ENCODE measurements at places on chromosomes 16 and 17.

GRCh38 chr16:68299571-68300453 is 10.9 kb downstream of the SLC7A6OS start:
- DNase-seq = no peak

- no peak for DNase-seq
These were observed 42.3 kb upstream of the PIK3R6 start for GRCh38 chr17:8909586-8910270.

GRCh38 chr16:23433261-23433920 is 19.6 kb downstream of the COG7 start:
- DNase-seq = no peak

DNA sequence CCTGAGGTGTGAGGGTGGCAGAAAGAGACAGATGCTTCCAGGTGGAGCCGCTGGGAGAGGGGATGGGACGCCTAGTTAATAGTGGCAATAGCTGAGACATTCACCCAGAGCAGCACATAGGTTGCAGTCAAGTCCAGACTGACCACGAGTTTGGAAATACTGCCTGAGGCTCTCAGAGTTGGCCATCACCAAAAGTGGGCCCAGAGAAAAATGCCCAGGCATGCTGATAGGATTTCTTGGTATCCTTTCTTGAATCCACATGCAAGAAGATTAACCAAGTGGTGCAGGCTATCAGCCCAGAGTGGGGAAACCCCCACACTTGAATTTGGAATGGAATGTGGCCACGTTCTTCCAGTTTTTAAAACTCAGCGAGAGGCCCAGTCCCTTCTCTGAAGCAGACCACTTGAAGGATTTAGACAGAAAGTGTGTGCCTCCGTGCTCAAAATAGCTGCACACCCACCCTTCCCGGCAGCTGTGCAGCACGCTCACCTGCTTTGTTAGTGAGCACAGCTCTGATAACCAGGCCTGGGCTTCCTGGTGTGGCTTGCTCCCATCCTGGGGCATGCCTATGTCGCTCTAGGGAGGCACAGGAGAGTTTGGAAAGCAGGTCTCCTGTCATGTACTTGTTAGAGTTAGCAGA is 35.7 kb downstream of the PLD6 start:
- DNase-seq = no peak

Data from left cardiac atrium (tissue), 4 donors.